ENCODE measurements at places on chromosomes 3 and 15.

DNA sequence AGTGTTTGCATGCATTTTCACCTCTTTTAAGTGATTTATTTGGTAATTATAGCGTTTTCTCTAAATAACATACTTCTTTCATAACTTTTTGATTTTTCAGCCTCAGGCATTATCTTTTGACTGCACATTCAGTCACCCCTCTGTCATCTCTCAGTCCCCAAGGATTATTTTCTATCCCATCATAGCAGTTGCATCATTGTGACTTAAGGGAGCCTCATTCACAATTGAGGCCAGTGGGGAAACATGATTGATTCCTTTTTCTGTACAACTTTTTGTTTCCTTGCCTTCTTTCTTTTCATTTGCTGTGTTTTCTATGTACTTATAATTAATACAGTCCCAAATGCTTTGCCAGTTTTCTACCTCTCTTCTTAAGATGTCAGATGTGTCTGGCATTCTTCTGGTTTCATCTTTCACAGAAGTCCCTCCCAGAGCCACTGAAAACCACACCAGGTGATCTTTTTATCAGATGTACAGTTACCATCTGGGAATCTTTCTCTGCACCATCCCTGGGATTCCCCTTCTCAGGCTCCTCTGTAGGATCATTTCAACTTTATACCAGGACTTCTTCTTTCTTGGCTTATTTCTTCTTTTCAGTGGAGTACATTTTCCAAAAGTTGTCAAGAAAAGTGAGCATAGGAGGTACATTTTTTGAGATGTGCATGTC is 151.4 kb downstream of the RAP2B start:
- no peak for DNase-seq

DNA sequence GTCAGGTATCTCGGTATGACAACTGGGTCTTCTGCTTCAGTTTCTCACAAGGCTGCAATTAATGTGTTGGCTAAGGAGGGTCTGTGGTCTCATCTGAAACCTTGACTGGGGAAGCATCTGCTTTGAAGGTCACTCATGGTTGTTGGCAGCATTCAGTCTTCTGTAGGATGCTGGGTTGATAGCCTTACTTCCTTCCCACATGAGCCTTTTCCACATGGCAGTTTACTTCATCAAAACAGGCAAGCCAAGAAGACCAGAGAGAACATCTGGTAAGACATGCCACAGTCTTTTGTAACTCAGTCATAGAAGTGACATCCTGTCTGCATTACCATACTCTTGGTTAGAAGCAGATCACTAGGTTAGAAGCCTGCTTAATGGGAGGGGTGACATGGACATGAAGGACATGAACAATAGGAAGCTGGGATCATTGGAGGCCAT is 49.5 kb downstream of the CMC1 start:
- DNase-seq = no peak

GRCh38 chr3:177459401-177459800 is 262.1 kb upstream of the TBL1XR1 start:
- DNase-seq = peak; percentile 76

DNA sequence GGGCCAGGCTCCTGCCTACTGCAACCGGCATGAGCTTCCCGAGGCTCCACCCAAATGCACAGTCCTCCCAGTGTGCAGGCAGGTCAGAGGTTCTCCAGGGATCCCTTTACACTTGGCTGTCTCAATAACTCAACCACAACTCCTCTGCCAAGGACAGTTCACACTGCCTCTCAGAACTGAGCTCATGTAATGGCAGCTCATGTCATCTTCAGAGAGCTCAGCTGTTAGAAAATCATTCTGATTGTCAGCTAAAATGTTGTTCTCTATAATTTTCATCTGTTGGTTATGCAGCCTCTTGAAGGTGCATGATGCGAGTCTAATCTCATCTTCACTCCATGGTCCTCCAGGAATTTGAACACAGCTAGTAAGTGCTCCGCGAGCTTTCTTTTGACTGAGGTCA is 76.7 kb downstream of the SST start:
- no peak for DNase-seq

- DNase-seq = peak; percentile 83
These were observed 17.3 kb upstream of the STAC start for GRCh38 chr3:36362973-36363372.

DNA sequence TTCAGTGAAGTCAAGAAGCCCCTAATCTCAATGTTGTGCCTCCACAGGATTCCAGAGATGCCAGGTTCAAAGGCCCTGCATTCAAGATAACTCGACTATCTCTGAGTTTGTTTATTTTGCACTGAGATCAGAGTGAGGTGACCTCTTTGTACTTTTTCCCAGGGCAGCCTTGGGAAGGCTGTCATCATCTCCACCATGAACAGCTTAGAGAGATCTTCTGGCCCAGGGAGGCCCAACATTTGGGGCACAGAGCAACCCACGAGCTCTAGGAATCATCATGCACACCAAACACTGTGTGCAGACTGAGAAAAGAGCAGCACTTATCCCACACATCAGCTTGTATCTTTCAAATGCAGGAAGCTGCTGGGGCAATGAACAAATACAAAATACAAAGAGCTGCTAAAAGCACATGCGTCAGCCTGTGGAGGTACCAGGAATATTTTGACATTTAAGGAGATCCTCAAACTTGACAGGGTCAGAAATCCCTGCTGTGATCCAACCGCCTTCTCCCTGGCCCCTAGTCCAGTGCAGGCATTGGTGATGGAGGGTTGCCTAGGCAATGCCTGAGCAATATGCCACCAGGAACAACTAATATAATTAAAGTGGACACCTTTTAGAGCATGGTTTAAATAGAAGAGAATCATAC is 33.6 kb downstream of the TRIM42 start:
- DNase-seq = no peak

- DNase-seq = no peak
These were observed 96.2 kb upstream of the KCNMB2 start for GRCh38 chr3:178440043-178440442.

GRCh38 chr15:49860101-49860500 is 239.3 kb downstream of the DTWD1 start:
- DNase-seq = peak; percentile 16

- no peak for DNase-seq
These were observed 277.0 kb upstream of the PLSCR5 start for GRCh38 chr3:146881966-146882760.

- peak; percentile 8 for DNase-seq
These were observed 39.6 kb upstream of the FAM98B start for GRCh38 chr15:38414357-38414756.

All from NCI-H226 (cell line).